ENCODE measurements at places on chromosomes 16 and 17.

- no peak for DNase-seq
Measured at GRCh38 chr16:16578701-16579100, 199.8 kb downstream of the NPIPA7 start.

GRCh38 chr17:78977997-78978973 is 1.4 kb downstream of the LGALS3BP start:
- no peak for DNase-seq

DNA sequence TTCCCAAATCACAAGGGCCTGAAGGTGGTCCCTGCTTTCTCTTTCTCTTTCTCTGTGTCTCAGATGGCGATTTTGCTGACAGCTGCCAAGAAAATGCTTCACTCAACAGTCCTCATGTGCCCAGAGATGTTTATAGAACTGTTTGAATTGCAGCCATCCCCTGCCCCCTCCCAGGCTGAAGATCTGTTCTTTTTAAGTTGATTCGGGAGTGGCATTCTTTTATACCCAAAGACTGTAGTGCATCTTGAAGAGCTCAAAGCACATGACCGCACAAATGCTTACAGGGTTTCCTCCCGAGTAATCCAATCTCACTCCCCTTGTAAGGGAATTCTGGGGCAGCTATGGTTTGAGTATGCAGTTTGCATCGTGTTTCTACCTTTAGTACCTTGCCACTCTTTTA is 75.7 kb downstream of the SEC14L1 start:
- no peak for DNase-seq

- DNase-seq, result no peak
Measured at GRCh38 chr17:4503283-4504025, 4.8 kb downstream of the SPNS2 start.

Data from activated CD4-positive, alpha-beta T cell treated with anti-CD3 and anti-CD28 coated beads, Interleukin-2, amount 10 ng/mL, durations not matched to agents 24 days and 14 days (primary cell).